Stimulated activated CD4-positive, alpha-beta T cell treated with anti-CD3 and anti-CD28 coated beads, TNF-alpha, amount 100 ng/mL, for 1 hour (primary cell): ENCODE measurements at places on chromosomes 5 and 9.

DNA sequence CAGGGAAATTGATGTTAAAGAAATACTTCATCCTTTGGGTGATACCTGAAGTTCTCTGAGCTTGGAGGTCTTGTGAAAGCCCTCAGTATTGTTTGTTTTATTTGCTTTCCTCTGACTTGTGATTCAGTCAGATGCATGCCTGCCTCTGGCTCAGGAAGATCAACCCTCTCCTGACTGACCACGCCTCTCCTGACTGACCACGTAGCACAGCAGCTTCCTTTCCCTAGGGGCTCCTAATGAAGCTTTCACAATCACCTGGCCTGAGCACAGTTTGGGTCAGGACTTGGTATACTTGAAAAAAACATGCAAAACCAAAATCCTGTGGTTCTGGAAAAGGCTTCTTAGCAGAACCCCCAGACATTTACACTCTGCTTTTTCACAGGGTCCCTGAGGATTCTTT, 3.8 kb downstream of the TGFBI start:
- no peak for DNase-seq

DNA sequence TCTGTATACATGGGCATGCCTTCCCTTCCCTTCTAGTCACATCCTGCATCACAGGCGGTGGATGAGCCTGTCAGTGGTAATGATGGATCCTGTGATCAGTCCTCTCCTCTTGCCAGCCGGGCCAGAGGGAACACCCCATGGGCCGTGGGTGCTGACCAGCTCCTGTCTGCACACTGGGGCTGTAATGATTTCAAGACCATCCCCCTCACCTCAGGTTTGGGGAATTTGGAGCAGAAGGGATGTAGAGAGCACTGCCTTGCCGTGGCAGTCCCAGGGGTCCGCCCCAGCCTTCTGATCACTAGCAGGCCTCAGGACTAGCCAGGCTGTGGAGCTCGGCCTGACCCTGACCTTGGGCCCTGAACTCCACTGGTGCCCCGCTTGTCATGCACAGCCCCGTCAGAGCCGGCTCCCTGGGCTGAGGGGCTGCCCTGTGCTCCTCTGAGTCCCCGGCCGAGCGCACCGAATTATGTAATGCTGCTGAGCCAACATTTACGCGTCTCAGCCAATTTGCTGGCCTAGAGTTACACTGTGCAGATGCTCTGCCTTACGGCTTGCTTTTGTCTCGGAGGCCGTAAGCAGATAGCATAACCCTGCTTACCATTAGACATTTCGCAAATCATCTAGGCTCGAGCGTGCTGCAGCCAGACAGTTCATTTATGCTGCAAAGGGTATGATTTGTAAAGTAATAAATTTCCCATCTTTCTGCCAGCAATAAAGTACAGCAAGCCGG, 155.3 kb downstream of the MACROH2A1 start:
- DNase-seq: no peak

- DNase-seq: no peak
Measured at GRCh38 chr5:154351566-154351965, 94.2 kb upstream of the SAP30L start.

GRCh38 chr5:97297063-97297703, 114.1 kb upstream of the RIOK2 start:
- no peak for DNase-seq

DNA sequence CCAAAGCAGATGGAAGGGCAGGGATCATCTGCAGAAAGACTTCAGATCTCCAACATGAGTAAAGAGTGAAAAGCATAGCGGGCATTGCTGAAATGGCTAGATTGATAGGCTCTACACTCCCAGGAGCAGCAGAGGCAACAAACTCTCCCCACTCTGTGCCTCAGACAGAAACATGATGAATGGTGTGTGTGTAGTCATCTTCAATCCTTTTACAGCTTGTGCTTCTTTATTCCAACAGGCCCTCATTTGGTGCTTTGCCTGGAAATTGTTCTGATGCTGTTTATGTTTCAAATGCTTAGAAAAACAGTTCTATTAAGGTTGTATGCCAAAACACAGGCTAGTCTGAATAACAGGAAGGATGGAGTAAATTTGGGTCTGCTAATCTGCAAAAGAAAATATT, 176.2 kb downstream of the DMRTA1 start:
- no peak for DNase-seq

DNA sequence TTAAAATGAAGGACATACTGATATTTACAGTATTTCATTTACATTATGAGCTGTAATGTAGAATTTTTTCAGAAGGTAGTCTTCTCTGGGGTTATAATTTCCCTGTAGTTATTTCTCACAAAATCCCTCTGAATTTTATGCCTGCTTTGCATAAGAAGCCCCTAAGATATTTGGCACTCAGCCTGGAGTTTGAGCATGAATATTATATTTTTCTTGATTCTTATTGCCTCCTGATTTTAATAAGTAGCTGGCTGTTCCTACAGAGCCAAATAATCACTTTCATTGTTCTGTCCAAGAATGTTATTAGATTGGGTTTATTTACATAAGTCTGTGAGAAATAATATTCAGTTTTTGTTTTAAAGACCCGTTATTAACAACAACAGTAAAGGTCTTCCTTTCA, 195.0 kb downstream of the FER start:
- no peak for DNase-seq

DNA sequence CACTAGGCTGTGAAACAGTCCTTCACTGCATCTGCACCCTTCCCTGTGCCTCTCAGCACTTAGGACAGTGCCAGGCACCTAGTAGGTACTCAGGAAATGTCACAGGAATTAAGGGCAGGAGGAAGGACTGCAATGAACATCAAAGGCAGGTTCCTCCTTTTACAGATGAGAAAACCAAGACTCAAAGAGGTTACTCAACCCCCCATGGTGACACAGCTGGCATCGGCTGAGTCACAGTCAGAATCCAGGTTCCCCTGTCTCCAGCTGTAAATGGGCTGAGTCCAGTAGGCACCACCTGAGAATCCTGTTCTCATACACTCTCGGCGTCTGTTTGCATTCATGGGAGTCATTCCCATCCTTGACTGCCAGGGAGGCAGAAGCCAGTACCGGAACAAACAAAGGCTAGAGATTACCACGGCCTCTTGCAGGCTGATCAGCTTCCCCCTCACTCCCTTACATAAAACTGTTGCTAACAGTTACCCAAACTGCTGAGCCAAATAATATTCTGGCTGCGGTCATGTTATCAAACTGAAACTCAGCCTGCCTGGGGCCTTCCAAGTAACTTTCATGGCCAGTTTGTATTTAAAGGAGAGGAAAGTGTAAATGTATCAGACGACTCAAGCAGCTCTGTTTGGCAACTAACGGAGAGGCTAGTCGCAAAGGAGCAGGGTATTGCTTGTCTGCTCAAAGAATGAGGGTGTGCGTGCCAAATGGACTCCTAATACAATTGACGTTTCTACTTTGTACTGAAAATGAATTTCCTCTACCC, 201.7 kb downstream of the PAPPA start:
- no peak for DNase-seq

DNA sequence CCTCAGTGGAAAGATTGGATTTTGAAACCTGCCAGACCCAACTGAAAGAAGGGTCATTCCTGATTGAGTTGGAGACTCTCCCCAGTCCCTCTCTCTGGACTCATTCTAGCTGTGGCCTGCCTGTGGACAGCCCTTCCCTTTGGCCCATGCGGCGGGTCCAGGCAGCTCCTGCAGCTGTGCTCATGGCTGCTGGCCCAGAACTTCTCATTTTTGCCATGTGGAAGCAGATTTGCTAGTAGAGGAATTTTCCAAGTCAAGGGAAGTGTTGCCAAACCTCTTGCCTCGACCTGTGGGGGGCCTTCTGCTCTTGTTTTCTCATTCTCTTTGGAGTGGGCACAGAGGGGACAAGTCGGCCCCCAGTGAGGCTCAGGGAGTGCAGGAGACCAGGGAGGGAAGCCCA, 89.2 kb downstream of the ANKRD33B start:
- no peak for DNase-seq

DNA sequence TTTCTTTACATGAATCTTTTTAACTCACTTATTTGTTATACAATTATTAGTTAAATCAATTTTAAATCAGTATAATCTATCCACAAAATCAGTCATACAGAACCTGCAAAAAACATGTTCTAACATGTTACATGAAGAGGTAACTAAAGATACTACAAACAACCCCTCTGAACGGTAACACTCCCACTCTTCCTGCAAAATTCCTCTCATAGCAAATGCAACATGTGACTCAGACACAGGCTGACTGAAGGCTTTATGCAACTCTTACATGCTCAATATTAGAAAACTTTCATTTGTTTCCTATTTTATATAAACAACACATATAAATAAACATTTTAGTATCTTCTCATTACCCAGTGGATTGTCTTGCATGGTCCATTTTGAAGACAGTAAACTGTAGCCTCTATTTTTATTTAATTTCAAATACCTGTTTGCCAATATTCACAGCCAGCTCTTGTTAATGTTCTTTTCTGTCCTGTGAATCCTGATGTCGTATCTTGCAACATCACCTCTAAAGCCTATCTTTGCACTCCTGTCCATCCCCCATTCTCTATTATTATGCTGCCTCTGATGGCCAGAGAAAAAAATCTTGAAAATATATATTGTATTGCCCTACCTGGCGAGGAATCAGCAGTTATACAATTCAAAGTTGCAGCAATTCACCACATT, 100.5 kb upstream of the CCDC152 start:
- no peak for DNase-seq

GRCh38 chr9:137984520-137985257, 107.1 kb downstream of the CACNA1B start:
- DNase-seq: no peak

DNA sequence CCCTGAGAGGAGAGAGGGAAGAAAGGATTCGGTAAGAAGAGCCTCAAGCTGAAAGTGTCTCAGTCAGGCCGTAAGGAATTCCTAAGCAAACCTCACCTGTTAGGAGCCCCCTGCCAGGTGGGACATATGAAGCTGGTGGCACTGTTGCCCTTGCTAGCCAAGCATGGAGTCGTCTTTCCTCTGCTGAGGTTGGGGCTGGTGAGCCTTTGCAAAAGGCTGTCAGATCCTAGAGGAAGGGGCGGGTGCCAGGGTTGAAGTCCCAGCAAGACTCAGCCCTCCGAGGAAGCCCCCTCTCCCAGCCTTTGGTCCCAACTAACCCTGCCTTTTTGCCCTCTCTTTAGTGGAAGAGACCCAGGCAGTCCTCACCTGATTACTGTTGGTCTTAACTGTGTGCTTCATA, 5.5 kb upstream of the SMIM32 start:
- no peak for DNase-seq

DNA sequence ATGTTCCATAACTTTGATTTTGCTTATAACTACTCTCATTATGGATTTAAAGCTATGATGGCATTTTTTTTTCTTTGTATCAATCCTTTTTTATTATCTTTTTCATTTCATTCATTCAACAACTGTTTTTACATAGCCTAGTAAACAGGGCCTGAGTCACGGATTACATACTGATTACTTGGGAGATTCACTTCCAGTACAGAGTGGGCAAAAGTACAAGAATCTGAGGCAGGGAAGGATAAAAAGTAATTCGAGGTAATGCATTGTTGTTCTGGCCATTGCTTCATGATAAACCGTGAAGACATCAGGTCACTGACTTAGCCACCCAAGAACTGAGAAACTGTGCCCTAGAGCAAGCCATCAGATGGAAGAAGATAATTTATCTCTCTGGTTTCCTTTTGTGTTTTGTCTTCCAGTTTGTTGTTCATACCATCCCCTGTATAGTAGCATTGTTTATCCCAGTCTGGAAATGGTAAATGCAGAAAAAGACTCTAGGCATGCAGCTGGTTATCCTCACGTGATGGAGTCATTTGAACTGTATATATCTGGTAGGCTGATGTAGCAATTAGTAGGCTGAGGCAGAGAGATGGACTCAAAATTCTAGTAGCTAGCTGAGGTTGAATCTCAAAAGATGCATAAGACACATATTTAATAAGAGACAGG, 145.6 kb downstream of the CNTLN start:
- DNase-seq: no peak

DNA sequence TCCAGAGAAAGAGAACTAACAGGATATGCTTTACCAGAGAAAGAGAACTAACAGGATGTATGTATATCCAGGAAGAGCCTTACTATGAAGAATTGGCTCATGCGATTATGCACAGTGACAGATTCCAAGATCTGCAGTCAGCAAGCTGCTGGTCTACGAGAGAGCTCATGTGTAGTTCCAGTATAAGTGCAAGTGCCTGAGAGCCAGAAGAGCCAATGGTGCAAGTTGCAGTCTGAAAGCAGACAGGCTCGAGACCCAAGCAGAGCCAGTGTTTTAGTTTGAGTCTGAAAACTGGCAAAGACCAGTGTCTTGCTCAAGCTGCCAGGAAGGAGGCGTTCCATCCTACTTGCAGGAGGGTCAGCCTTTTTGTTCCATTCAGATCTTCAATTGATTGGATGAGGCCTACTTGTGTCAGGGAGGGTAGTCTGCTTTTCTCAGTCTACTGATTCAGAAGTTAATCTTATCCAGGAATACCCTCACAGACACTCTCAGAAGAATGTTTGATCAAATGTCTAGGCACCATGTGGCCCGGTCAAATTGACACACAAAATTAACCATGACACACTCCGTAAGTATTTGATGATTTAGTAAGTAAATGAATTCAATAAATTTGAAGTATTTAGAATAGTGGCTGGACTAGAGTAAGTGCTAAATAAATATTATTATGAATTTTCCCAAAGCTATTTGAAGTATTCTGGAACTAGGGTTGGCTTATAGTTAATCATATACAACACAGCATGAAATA, 372.1 kb upstream of the SGCD start:
- DNase-seq: no peak

DNA sequence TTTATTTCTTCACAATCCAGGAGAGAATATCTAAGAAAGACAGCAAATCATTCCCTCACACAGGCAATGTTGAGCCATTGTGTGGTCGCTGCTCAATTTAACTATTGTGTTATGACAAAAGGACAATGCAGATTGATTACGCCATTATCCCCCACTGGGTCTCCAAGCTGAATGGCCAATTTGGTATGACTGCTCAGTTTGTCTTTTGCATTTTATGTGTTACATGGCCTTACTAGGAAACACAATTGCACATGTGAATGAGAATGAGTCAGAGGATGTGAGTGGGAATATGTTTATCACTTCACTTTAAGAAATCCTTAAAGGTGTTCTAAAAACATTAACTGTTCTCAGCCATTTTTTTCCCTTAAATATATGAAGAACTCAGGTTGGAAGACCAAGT, 108.3 kb downstream of the FAM174A start:
- no peak for DNase-seq

- DNase-seq: no peak
Measured at GRCh38 chr5:27315363-27316270, 277.2 kb upstream of the CDH9 start.

GRCh38 chr5:164361986-164362385, 856.6 kb downstream of the MAT2B start:
- DNase-seq: no peak

DNA sequence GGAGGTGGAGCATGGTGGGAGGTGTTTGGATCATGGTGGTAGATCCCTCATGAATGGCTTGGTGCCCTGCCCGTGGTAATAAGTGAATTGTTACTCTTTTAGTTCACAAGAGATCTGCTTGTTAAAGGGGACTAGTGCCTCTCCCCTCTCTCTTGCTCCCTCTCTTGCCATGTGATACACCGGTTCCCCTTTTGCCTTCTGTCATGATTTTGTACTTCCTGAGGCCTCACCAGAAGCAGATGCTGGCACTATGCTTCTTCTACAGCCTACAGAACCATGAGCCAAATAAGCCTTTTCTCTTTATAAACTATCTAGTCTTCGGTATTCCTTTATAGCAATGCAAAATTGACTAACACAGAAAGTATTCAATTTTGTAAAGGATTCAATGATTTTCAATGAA, 817.1 kb downstream of the TLR4 start:
- DNase-seq: no peak
